Activated CD4-positive, alpha-beta T cell treated with anti-CD3 and anti-CD28 coated beads for 36 hours (primary cell): ENCODE measurements at places on chromosomes 12 and 14. TPM values are rescaled to one million over a fixed set of nuclear protein-coding genes. Genes with fewer than 3 reads are reported as not detected.

Gene HOTAIR
- not detected for total RNA-seq

Gene DCD
- total RNA-seq: not detected

DNA sequence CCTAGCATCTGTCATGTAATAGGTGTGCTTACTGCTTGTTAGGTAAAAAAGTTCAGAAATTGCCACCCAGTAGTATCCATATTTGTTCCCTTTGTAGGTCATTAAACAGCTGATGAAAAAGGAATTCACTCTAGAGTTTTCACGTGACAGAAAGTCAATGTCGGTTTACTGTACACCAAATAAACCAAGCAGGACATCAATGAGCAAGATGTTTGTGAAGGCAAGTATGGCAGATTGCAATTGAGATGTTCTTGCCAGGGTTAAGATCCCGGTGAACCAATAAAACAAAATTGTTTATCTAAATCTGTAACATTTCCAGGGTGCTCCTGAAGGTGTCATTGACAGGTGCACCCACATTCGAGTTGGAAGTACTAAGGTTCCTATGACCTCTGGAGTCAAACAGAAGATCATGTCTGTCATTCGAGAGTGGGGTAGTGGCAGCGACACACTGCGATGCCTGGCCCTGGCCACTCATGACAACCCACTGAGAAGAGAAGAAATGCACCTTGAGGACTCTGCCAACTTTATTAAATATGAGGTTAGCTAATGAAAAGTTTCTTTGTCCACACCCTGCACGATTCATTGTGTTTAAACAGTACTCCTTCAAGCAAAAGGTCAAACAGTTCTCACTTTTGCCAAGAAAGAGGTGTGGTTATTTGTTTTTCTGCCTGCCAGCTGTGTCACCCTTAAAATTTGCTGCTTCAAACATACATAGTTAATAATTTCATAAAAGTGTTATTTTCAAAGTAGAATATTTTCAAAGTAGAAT, 58.3 kb downstream of the ATP2A2 start:
- DNase-seq: no peak

Gene ASCL1
- not detected for total RNA-seq

Gene KERA
- not detected for total RNA-seq

Gene PIK3C2G
- total RNA-seq: not detected

- no peak for DNase-seq
Measured at GRCh38 chr14:68143341-68143841, 323.8 kb downstream of the RAD51B start.

GRCh38 chr14:89915114-89915878, 39.2 kb downstream of the EFCAB11 start:
- peak; percentile 73 for DNase-seq

GRCh38 chr14:53227154-53227718, 74.1 kb upstream of the DDHD1 start:
- DNase-seq: no peak

Gene IFNG-AS1
- total RNA-seq: 0.35 TPM

- DNase-seq: no peak
Measured at GRCh38 chr12:113676547-113676946, 204.9 kb upstream of the LHX5 start.

Gene CCDC196
- total RNA-seq: not detected
